EL (cell line): ENCODE measurements at places on chromosomes 7 and 10.

DNA sequence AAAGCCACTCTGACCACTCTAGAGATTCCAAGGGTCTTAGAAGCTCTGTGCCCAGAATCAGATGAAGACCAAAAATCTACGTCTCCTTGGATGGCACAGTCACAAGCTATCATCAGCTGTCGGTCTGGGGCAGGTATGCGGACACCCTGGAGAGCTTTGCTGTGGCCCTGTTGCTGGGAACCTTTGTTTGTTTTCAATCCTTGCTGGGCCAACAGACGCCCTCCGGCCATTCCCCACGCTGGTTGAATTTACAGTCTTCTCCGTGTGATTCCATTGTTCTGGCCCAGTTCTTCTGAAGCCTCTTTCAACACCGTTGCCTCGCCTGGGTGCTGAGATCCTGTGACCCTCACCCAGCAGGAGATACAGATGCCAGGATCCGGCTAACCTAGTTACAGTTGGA is 149.4 kb upstream of the PFKP start:
- DNase-seq: no peak

DNA sequence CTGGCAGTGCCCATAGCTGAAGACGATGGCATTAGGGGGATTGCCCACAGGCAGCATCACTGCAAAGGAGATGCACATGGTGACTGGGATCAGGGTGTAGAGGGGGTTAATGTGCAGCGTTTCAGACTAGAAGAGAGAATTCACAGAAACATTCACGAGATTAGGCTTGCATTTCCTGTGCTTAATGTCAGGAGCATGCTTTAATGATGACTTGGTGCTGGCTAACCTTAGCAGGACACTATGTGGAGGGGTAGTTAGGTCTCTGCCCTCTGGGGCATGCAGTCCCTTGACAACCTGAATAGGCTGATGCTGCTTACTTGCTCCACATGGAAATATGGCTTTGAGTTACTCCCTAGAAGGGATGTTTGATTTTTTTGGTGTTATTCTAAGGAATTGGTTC is 21.8 kb downstream of the STMP1 start:
- DNase-seq: peak; percentile 61

DNA sequence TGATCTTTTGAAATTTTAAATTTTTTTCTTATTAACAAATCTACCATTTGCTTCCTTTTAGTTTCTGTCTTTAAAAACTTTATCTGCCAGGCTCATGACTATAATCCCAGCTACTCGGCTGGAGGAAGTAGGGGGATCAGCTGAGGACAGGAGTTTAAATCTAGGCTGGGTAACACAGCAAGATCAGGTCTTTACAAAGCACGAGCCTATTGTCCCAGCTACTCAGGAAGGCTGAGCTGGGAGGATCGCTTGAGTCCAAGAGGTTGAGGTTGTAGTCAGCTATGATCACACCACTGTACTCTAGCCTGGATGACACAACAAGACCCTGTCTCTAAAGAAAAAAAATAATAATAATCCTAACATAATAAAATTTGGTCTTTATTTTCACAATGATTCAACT is 17.5 kb downstream of the DPY19L1 start:
- no peak for DNase-seq

- DNase-seq: no peak
Observed at GRCh38 chr7:37432281-37432920, 16.3 kb downstream of the ELMO1 start.

GRCh38 chr10:53256623-53257022 is 484.0 kb upstream of the MBL2 start:
- no peak for DNase-seq

DNA sequence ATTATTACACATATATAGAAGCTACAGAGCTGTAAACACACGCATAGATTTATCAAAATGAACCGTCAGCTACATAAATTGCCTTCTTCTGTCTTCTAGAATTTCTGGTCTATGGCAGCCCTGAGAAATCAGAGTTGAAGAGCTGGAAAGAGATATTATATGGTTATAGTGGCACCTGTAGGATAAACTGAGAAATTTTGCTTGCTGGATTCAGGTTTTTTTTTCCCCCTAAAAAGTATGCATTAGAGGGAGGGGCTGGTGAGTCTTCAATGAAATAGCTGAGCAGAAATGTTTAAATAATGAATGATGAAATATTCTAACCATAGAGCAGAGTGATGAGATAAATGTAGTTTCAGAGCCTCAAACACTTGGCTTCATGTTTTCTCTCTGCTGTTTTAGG is 78.0 kb upstream of the DYNC1I1 start:
- no peak for DNase-seq

- no peak for DNase-seq
Observed at GRCh38 chr10:6565588-6565987, 14.5 kb downstream of the PRKCQ start.

DNA sequence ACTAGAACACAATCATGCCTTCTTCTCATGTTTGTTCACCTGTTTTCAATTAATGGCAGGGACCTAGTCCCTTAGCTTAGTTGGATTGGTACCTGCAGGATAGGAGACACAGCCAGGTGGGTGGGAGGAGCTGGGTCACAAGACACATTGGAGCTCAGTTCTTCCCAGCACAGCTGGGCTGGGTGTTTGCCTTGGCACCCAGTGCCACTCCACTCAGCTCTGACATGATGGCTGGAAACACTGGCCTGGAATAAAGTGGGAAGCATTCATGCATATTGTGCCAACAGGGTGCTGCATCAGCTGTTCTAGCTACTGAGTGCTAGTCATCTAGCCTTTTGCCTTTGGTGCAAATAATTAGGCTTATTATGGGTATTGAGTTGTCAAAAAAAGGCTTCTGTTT is 226.1 kb downstream of the PTEN start:
- no peak for DNase-seq

GRCh38 chr10:70308121-70309060 is 24.6 kb upstream of the NPFFR1 start:
- DNase-seq: no peak

DNA sequence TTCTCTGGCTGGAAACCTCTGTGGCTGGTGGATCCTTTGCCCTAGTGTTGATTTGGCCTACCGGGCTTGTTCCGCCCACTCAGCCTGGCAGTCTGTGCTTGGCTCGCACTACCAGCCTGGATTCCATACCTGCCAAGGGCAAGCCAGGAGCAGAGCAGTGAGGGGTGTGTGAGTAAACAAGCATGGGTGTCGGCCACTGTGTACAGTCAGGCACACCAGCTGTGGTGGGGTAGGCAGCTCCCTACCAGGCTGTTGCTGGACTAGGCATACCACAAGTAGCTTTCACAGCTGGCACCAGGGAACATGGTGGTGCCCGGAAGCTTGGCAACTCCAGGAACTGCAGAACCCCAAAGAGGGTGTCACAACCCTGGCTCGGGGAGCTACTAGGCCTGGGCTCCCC is 942.9 kb upstream of the LRRN3 start:
- DNase-seq: no peak

DNA sequence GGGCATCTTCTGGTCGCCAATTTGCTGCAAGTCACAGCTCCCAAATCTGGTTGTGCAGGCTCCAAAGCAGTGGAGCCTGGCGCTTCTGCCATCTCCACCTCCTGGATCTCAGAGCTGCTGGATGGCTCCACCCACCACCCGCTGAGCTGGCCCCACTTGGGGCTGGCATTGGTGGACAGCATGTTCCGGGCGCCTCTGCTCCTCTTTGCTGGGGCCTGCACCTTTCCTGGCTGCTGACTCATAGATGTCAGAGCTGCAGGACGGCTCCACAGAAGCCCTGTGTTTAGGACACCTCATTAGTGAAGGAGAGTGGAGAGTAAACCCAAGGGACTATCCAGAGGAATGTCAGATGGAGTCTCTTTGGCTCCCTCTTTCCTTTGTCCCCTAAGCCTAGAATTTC is 27.4 kb downstream of the MAPK8 start:
- peak; percentile 67 for DNase-seq

DNA sequence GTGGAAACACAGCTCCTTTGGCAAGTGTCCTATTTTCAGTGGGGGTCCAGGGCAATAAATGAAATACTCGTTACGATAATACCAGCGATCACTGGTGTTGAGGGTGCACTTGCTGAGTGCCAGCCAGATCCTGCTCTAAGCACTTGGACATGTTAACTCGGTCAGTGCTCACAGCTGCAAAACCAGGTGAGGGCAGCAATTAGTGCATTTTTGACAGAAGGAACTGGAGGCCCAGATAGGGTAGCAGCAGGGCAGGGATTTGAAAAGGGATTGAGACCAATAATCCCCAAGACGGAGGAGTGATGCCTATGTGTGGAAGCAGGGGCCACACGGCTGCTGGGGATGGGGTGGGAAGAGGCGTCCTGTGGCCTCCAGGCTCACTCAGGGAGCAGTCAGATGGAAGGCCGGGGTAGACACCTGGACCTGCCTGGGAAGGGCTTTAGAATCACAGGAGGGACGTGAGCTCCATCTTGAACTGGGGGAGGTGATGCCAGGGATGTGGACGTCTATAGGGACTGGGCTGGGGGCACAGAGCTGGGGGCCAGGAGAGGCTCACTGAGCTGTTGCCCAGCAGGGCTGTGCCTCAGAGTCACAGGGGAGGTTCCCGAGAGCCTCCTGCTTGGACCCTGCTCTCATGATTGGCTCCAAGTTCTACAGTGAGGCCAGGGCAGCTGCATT is 14.3 kb downstream of the PTPRE start:
- no peak for DNase-seq

- no peak for DNase-seq
Observed at GRCh38 chr10:101018118-101018599, 12.8 kb downstream of the PDZD7 start.

- peak; percentile 35 for DNase-seq
Observed at GRCh38 chr7:322111-322671, 32.2 kb downstream of the FOXL3 start.

- DNase-seq: no peak
Observed at GRCh38 chr7:44727937-44728262, 20.7 kb upstream of the ZMIZ2 start.

DNA sequence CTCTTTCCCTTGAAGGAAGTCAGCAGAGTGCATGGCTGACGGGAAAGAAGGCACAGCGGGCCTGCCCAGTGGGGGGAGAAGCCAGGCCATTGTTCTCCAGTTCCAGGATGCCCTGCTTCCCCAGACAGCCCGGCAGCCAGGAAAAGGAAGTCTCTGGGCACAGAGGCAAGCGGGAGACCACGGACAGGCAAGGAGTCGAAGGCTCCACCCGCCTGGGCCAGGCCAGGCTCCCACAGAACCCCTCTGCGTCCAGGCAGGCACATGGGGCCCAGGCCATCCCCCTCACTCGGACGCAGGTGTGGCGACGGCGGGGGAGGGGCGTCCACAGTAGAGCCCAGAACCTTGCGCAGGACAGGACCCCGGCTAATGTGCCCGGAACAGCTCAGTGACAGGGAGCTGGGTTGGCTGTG is 8.7 kb downstream of the GPR146 start:
- DNase-seq: no peak

- no peak for DNase-seq
Observed at GRCh38 chr10:23723796-23724195, 284.9 kb downstream of the OTUD1 start.

- DNase-seq: no peak
Observed at GRCh38 chr7:26663874-26664273, 200.5 kb downstream of the SKAP2 start.

DNA sequence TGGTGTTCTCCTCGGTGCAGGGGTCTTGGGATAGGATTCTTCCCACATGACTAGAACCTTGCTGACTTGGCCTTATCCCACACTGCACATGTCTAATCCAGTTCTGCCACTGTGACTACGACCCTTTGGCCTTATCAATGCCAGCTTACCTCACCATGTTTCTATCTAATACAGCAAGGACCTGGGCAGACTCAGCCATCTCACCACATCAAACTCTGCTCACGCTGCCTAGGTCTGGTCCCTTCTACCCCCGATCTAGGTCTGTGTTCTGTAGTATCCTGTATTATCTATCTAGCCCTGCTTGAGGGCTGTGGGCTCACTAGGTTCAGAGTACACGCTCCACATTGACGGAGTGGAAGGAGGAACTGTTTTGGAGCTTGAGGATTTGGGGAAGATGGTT is 282.4 kb downstream of the HPSE2 start:
- no peak for DNase-seq

- DNase-seq: no peak
Observed at GRCh38 chr10:125060482-125060825, 99.9 kb downstream of the CTBP2 start.

GRCh38 chr7:55206235-55207029 is 158.7 kb upstream of the LANCL2 start:
- peak; percentile 54 for DNase-seq

DNA sequence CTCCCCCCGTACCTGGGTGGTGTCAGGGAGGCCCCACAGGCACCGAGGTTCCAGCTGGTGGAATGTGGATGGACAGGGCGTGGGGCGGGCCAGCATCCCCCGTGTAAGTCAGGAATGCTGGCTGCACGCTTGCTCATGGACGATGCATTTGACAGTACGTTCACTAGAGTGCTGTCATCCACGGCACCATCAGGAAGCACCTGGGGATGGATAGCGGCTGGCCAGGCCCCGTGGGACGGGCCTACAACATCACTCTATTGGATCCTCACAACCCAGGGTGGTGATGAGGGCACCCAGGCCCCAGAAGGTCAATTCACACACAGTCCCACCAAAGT is 63.6 kb downstream of the INSIG1 start:
- no peak for DNase-seq

DNA sequence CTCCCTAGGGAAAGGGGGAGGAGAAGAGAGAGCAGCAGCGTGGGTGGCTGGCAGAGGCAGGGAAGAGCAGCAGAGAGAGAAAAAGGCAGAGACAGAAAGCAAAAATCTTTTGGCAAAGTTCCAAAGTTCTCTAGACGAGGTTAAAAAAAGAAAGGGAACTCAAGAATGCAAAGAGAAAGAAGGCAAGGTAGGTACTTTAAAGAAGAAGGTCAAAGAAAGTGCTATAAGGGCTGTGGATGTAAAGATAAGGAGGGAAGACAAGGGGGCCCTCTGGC is 20.2 kb upstream of the OPTN start:
- DNase-seq: no peak

GRCh38 chr10:75640803-75641202 is 209.4 kb downstream of the LRMDA start:
- DNase-seq: no peak

DNA sequence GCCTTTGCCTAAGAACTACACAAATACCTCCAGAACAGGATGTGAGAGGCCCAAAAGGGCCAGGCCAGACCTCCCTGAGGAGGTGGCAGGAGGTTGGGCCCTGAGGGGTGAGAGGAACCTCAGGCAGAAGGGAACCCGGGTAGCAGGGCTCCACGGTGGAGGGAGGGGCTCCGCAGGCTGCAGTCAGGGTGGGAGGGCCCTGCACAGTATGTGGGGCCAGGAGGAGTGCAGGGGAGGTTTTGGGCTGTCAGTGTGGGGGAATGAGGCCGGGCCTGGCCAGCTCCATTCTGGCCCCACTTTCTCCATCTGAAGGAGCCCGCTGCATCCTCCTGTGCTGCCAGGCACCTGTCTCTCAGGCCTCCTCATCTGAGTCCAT is 25.9 kb downstream of the DNAJB12 start:
- DNase-seq: no peak

GRCh38 chr7:64515781-64516180 is 47.1 kb downstream of the ZNF680 start:
- DNase-seq: no peak
